ENCODE measurements at places on chromosomes 11 and 22. TPM values are rescaled to one million over a fixed set of nuclear protein-coding genes. Genes with fewer than 3 reads are reported as not detected.
A peak's percentile ranks its signal among the peaks of the same experiment; 100 is the strongest.

Gene CDHR5
- not detected for total RNA-seq

DNA sequence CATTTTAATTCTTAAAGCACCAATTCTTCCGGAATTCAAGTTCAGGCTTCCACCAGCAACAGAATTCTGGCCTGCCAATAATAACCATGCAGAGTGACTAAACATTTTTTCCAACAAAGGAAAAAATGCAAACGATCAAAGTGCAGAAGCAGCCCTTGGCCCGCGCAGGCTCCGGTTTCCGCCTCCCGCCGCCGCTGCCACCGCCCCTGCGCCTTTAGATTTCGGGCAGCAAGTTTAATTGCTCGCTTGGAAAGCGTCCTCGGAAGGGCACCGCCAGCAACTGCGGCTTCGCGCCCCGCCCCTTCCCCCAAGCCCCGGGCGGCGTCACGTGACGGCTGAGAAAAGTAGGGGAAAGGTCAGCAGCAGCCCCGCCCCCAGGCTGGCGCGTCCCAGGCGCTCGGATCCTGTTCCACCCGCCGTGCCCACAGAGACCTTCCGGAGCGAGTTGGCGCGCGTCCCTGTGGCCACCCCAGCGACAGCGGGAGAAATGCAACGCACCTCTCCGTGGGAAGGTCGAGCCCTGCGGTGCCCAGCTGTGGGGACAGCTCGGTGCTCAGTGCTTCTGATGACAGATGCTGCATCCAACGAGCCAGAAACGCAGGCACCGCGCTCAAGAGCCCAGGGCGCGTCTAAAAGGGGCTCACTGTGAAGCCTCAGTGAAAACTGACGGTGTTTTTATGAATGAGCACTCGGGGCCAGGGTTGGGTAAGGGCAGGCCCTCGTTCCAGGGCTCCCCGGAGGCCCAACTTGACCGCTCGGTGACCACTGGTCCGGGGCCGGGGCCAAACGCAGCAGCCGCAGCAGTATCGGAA lies 2.5 kb downstream of the CPT1A start:
- DNase-seq = peak; percentile 93

- DNase-seq = no peak
Measured at GRCh38 chr11:112206071-112206470, 20.2 kb upstream of the PTS start.

- no peak for DNase-seq
Measured at GRCh38 chr11:26847977-26848376, 126.1 kb upstream of the SLC5A12 start.

- peak; percentile 91 for DNase-seq
Measured at GRCh38 chr11:31968461-31969358, 122.2 kb upstream of the RCN1 start.

GRCh38 chr11:27356624-27357222 lies 6.3 kb downstream of the CCDC34 start:
- DNase-seq = no peak

GRCh38 chr11:11956006-11956405 lies 52.4 kb downstream of the DKK3 start:
- no peak for DNase-seq

DNA sequence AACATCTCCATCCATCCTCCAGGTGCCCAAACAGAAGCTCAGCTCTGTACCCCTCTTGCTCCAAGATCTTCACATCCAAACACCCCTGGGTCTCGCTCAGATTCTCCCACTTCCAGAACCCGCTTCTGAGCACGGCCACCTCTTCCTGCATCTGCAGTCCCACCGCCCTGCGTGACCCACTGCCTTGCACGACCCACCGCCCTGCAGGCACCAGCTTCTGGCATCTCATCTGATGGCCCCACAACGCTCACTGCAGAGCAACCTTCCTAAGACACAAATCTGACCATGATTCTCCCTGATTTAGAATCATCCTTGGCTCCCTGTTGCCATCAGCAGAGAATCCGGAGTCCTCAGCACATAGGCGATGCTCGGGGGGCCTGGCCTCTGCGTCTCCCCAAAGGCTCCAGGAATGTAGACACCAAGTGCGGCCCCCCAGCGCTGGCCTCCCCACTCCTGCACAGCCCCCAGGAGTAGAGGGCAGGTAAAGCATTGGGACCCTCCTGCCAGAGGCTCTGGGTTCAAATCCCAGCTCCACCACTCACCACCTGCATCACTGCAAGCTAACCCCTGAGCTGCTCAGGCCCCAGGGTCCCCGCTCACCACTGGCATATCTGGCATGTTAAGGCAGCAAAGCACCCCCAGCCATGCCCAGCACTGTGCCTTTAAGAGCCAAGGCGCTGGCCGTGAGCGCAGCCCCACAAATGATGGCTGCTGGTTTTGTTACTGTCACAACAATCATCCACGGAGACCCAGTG lies 459.3 kb downstream of the BRD1 start:
- no peak for DNase-seq

Gene TSPAN18
- 0.26 TPM for total RNA-seq
